ENCODE measurements at places on chromosomes 16 and 17.

DNA sequence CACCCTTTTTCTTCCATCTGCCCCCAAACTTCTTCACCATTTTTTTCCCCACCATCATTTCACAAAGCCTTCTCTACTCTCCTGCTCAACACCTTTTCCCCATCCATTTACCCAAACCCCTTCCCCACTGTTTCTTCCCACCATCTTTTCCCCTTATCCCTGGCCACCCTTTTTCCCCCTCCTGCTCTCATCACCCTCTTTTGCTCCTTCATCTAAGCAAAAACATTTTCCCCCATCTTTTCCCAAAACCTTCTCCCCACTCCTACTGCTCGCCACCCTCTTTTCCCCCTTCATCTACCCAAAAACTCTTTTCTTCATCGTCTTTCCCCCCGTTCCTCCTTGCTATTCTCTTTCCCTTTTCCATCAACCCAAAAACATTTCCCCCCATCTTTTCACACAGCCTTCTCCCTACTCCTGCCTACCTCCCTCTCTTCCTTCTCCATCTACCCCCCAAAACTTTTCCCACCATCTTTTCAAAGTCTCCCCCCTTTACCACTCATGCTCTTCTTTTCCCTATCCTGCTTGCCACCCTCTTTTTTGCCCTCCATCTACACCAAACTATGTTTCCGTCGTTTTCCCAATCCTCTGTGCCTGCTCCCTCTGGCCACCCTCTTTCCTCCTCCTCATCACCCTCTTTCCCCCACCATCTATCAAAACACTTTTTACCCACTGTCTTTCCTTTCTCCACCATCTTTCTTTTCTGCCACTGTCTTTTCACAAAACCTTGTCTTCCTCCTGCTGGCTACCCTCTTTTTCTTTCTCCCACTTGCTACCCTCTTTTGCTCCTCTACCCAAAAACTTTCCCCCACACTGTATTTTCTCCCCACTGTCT lies 205.8 kb upstream of the WSB1 start:
- no peak for DNase-seq

- DNase-seq, result no peak
Observed at GRCh38 chr17:13575922-13576419, 25.8 kb downstream of the HS3ST3A1 start.

GRCh38 chr17:7561589-7562207 lies at the start of gene SENP3:
TSS of gene SENP3 (plus strand) at chr17:7561919. CDS start at chr17:7563077, 1,158 bp downstream.
- DNase-seq, result peak; percentile 92

DNA sequence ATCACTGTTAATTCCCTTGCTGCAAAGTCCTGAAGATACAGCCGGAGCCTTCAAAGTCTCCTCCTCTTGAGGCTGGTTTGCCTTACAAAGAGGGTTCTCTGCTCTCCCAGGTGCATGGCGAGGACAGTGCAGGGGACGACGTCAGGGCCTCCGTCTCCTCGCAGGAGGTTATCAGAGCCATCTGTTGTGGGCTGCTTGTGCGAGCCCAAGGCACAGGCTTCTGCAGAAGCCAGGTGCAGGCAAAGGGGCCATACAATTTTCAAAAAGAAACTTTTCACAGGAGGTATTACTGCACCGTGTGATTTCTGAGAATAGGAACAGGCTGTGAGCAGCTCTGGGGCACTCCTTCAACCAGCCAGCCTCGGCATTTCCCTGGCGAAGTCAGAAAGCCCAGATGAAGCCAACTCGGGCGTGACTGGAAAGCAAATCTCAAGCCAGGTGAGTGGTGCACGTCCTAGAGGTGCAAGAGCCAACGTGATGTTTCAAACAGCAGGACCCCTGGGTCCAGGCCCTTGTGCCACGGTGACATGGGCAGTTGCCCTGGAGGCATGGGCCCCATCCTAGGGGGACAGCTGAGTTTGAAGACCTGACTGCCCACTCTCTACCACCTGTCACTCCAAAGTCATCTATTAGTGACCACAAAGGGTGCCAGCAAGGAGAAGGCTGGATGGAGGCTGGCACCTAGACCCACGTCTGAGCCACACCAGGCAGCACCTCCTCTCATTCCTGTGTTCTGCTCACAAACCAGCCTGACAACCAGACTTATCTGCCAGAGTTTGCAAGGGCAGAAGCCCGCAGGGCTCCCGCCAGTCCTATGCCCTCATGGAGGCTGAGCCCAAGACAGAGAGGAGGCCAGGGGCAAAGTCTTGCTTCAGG lies 68.6 kb downstream of the SMPD3 start:
- DNase-seq, result peak; percentile 23

DNA sequence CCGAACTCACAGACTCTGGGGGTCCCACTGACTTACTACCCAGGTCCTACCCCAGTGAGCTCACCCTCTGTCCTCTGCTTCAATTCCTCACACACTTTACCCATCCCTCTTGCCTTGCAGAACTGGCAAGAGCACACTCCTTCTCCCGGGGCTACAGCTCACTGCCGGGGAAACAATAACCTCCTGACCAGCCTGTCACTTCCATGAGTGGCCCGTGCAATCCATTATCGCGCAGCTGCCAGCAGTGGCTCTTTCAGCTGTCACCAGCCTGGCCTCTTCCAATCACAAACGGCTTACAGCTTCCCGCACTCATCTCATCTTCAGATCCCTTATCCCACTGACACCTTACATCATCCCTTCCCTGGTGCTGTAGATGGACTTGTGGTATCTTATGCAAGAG lies 79.5 kb downstream of the CPPED1 start:
- no peak for DNase-seq

DNA sequence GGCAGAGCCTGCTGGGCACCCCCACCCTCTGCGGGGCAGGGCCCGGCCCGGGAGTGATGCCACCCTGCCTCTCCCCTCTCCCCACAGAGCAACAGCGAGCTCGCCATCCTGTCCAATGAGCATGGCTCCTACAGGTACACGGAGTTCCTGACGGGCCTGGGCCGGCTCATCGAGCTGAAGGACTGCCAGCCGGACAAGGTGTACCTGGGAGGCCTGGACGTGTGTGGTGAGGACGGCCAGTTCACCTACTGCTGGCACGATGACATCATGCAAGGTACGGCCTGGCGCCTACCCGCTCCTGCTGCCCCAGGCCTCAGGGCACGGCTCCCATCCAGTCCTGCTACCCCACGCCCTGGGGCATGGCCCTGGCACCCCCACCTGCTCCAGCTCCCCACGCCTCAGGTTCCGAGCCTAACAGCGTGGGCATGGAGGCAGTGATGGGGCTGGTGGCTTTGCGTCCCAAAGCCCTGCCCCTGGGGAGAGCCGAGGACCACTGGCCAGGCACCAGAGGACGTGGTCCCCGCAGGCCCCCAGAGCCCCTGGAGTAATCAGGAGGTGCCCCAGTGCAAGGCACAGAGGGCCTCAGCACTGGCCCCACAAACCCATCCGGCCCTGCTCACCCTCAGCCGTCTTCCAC lies 38.4 kb downstream of the TSC2 start:
- DNase-seq, result no peak

GRCh38 chr17:32157225-32157624 lies 14.9 kb downstream of the RHOT1 start:
- no peak for DNase-seq

- no peak for DNase-seq
Observed at GRCh38 chr16:87921236-87921773, 15.0 kb downstream of the CA5A start.

DNA sequence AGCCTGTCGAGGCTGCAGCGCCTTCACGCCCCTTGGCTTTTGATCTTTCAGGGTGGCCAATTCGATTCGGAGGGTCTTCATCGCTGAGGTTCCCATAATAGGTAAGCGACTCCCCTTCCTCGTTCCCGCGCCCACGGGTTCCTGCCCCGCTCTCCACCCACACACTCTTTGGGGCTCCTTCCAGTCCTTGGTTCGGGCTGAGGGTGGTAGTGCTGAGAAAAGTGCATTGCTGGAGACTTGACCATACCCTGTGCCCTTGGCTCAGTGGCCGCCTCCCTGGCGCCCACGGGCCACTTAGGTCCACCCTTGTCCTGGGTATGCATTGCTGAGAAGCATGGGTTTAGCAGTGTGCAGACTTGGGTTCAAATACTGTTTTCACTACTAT lies 491 bp downstream of the POLR2C start:
- DNase-seq, result no peak

GRCh38 chr16:13150181-13150885 lies 248.9 kb downstream of the SHISA9 start:
- DNase-seq, result no peak

DNA sequence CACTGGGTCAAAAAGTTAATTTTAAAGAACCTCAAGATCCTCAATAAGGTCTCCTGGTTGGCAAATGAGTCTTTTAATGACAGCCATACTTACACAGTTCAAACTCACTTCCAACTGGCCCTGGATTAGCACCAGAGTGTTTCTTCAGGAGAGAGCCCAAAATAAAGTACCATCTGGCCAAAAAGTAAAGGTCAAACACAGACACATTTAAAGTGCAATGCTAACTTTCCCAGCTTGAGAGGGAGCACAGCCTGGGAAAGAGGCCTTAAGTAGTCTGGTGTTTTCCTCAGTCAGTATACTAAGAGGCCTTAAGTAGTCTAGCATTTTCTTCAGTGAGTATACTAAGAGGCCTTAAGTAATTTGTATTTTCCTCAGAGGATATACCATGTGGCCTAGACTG lies 46.6 kb upstream of the ERN1 start:
- DNase-seq, result no peak

- DNase-seq, result no peak
Observed at GRCh38 chr17:54256401-54256929, 433.7 kb downstream of the KIF2B start.

- no peak for DNase-seq
Observed at GRCh38 chr17:38791162-38791561, 8.2 kb downstream of the PIP4K2B start.

DNA sequence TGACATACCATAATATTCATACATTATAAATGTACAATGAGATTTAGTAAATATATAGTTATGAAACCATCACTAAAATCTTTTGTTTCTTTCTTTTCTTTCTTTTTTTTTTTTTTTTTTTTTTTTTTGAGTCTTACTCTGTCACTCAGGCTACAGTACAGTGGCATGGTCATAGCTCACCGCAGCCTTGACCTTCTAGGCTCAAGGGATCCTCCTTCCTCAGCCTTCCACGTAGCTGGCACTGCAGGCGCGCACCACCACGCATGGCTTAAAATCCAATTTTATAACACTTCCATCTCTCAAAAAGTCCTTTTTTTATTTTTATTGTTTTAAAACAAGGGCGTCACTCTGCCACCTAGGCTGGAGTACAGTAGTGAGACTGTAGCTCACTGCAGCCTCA lies 41.1 kb downstream of the ZNRF1 start:
- no peak for DNase-seq
